ENCODE measurements at places on chromosomes 6 and 20.
A peak's percentile ranks its signal among the peaks of the same experiment; 100 is the strongest.

DNA sequence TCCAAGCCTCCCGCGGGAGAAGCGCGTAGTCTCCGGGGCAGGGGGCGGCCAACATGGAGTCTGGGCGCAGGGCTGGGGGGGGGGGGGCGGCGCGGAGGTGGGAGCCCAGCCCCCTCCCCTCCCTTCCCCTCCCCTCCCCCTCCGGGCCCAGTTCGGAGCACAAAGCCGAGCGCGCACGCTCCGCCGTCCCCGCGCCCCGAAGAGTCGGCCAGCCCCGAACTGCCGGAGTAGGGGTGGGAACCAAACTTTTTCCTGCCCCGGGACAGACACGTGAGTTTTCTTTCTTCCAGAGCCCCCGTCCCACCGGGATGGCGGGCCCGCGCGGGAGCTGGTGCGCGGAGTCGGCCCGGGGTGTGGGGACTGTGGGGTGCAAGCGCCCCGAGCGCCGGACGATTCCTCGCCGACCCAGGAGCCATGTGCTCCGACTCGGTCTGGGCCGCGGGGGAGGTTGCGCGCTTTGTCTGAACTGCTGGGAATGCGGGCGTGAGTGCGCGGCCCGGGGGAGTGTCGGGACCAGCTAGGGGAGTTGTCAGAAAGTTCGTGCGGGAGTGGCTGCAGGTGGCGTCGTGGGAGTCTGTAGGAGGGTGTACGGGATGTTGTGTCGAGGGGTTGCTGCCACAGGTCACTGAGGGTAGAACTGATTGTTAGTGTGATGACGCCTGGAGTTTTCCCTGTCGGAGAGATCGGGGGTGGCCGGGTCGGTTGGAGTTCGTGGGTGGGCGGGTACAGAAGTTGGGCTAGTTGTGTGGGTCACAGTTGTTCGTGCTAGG lies 1.2 kb downstream of the TGIF2 start:
- peak; percentile 59 for DNase-seq

DNA sequence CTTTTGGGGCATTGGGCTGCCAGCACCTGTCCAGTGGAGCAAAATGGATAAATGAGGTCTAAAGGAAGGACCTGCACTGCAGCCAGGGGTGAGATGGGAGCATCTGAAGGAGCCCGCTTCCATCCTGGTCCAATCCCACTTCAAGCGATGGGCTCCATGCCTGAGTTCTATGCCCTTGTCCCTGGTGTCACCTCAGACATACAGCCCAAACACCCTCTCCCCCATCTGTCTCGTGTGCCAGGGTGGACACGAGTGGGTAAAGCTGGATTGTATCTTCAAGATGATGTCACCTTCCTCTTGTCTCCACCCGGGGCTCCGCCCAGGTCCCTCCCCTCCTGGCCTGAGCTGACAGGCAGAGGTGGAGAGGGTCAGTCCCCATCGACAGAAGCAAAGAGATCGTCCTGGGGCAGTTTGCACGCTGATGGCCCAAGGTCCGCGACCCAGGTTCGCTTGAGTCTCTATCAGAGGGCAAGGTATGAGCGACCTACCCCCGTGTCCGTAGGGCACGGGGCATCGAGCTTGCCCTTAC lies 544 bp downstream of the SMIM29 start:
- peak; percentile 56 for DNase-seq

GRCh38 chr20:38349856-38350255 lies 3.6 kb downstream of the LBP start:
- DNase-seq = no peak

- no peak for DNase-seq
Observed at GRCh38 chr6:20569000-20569610, 34.8 kb downstream of the CDKAL1 start.

GRCh38 chr6:45555981-45556771 lies 178.4 kb upstream of the SUPT3H start:
- no peak for DNase-seq

GRCh38 chr6:18266523-18266912 lies 2.2 kb upstream of the DEK start:
- DNase-seq = no peak

GRCh38 chr6:107132330-107132954 lies 17.1 kb upstream of the BEND3 start:
- DNase-seq = peak; percentile 15

DNA sequence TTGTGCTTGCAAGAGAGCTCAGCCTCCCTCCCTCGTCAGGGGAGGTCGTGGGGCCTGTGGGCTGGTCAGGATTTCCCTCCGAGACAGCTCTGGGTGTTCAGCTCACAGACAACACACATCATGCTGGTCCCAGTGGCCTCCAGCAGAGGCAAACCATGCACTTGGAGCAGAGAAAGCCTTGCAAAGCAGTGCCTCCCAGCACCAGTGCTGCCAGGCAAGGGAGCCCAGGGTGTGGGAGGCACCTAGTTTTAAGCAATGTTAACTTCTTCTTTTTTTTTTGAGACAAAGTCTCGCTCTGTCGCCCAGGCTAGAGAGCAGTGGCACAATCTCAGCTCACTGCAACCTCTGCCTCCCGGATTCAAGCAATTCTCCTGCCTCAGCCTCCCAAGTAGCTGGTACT lies 34.0 kb upstream of the INSM1 start:
- no peak for DNase-seq

GRCh38 chr20:5811746-5812145 lies 61.5 kb downstream of the SHLD1 start:
- DNase-seq = no peak

GRCh38 chr6:69878795-69879194 lies 12.4 kb downstream of the COL19A1 start:
- no peak for DNase-seq

- DNase-seq = peak; percentile 17
Observed at GRCh38 chr20:21101453-21101931, 4.7 kb downstream of the LINC00237 start.

GRCh38 chr6:16690608-16691142 lies 70.6 kb downstream of the ATXN1 start:
- no peak for DNase-seq

- DNase-seq = peak; percentile 65
Observed at GRCh38 chr6:3732345-3733141, 19.0 kb downstream of the PXDC1 start.

DNA sequence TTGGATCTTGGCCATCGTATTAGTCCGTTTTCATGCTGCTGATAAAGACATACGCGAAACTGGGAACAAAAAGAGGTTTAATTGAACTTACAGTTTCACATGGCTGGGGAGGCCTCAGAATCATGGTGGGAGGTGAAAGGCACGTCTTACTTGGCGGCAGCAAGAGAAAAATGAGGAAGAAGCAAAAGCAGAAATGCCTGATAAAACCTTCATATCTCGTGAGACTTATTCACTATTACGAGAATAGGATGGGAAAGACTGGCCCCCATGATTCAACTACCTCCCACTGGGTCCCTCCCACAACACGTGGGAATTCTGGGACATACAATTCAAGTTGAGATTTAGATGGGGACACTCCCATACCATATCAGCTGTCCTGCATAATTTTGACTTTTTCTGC lies 20.1 kb upstream of the REPS1 start:
- no peak for DNase-seq

DNA sequence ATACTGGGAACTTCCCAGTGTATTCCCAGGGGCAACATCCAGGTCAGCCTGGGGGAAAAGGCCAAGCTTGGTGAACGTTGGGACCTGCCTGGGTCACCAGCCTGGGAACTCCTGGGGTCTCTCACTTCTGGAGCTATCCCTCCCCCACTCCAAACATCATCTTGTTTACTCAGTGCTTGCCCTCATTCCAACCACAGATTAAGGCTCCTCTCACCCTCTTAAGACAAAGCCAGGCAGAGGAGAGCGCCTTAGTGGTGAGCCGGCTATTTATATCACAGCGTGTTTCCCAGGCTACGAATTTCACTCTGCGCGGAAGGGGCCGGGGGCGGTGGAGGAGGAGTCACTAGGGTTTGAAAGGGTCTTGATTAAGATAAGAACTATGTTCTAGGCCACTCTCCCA lies 12.1 kb downstream of the PRPH2 start:
- no peak for DNase-seq

GRCh38 chr20:45592574-45593189 lies 13.6 kb upstream of the WFDC8 start:
- DNase-seq = peak; percentile 36

DNA sequence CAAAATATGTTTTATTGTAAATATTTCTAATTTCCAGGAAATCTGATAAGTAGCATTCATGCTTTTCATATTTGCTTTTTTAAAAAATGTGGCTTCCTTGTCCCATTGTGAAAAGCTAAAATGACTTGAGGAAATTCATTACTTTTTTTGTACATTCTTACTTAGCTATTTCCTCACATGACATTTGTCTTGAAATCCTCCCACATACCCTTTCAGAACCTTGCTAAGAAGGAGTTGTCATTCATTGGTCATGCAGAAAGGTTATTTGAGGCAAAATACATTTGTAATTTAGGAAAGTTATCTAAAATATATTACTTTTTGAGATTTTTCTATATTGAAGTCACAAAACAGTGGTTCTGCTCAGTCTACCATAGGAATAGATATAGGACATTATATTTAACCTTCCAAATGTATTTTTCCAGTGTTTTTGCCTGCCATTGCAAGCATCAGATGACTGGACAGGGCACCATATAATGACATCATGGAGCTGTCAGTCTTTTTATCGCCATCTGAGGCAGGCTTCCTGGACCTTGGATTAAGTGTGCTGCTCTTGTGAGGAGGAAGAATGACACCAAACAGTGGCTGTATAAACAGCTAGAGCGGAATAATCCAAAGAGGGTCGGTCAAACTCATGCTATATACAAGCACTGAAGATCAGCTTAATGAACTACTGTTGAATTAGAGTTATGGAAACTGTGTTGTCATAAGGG lies 109.4 kb upstream of the HCRTR2 start:
- DNase-seq = no peak

DNA sequence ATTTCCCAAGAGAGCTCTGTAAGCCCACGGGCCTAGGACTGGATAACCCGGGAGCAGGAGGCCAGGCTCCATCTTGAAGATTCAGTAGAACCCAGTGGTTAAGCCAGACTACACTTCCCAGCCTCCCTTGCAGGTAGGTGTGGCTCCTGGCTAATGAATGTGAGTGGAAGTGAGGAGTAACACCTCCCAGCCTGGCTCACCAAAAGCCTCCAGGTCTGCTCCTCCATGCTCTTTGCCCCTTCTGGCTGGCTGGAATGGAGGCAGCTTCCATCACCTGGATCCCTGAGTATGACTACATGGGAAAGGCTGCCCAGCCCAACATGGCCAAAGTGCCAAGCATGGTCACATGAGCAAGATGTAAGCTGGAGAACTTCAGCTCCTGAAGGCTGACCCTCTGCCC lies 9.7 kb downstream of the LRRN4 start:
- no peak for DNase-seq

DNA sequence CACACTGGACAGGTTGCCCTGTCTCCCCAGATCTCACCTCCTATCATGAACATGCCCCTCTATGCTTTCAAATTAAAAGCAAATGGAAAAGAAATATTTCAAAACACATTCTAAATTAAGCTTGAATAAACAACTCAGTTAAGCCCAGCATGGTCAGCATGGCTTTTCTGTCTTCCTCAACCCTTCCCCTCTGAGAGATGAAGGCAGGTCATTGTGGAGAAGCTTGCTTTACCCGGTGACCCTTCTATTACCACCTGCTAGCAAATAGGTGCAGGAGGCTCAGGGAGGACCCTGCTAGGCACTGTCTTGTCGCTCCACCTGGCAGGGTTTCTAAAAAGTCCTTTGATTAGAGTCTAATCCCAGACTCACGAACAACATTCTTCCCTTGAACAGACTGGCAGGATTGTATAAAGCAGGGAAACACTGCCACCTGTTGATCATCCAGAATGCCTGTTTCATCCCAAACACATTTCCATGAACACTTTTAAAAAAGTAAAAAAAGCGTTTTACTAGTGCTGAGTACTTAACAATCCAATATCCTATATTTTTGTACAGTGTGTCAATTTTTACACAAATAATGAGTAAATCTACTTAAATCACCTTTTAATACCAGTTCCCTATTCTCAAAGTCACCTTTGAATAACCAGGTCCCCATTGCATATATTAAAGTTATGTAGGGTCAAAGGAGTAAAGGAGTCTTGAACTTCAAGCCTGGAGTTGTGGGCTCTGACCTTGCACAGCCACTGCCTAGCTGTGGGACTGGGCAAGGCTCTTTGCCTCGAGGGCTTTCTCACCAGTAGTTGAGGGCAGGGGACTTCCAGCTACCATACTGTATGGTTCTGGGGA lies 75.5 kb downstream of the GPR6 start:
- DNase-seq = peak; percentile 34

DNA sequence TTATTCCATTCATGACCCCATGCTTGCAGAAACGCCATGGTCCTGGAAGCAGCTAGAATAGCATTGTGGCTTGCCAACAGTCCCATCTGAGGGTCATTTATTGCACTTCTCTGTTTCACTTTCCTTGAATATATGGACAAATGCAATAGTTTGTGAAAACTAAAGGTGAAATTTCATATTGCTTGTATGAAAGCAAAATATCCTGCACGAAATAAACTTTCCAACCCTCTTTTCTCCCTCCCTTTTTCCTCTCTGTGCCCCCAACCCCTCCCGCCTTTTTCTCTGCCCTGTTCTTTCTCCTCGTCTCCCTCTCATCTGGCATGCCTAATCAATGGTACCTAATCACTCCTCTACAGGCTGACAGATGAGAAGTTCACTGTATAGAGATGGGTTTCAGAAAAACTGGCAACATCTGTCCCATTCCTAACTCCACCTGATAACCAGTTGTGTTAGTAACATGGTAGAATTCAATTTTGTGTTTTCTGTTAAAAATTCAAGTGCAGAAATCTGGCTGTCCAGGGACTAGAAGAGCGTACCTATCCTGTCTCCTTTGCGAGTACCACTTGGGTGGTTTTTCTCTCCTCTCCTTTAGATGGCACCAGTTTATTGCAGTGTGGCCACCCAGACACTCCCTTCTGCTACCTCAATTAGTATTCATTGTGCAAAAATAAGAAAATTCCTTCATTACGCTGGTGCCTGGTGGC lies 198.6 kb downstream of the FOXA2 start:
- no peak for DNase-seq

- no peak for DNase-seq
Observed at GRCh38 chr6:6317825-6318733, 2.4 kb downstream of the F13A1 start.

GRCh38 chr6:29632789-29633533 lies at the start of gene GABBR1:
Gene GABBR1, minus strand, starts transcription at chr6:29633183. Its CDS starts 798 bp downstream, at chr6:29632385.
- peak; percentile 75 for DNase-seq

DNA sequence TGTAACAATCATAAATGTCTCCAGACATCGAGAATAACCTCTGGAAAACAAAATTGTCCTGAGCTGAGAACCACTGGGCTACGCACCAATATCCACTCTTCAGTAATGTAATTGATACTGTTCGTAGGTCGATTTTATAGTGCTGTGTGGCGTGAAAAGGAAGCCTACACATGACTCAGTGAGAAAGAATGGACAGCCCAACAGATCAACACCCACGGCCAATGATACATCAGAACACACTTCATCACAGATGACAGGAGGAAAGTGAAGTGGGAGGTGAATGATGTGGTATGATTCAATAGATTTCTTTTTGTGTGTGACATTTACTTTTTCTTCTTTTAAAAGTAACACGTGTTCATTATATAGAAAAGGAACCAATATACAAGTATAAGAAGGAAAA lies 93.5 kb downstream of the RPS12 start:
- DNase-seq = no peak

GRCh38 chr6:140571145-140571544 lies 1196.7 kb upstream of the CITED2 start:
- DNase-seq = no peak

Measured in CD4-positive, alpha-beta T cell treated with Interleukin-10 for 1 hour (primary cell).